A549 (cell line): ENCODE measurements at places on chromosomes 2 and 18.
A peak's percentile ranks its signal among the peaks of the same experiment; 100 is the strongest.

DNA sequence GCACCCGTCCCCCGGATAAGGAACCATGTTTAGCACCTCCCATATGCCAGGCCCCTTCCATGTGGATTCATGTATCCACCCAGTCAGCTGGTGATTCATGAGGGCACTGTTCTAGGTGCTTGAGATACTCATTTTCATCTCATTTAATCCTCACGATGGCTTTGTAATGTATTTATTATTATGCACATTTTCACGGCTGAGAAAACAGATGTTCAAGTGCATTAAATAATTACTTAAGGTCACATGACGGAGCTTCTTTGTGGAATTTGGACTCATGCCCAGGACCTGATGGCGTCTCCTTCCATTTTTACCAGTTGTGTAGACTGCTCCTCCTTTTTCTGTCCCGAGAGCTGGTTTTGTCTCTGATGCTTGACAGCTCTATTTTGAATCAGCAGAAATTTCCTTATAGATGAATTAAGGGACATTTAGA, 72.2 kb upstream of the RBM44 start:
- no peak for DNase-seq

- peak; percentile 29 for DNase-seq
Observed at GRCh38 chr2:125745514-125745913, 910.4 kb upstream of the GYPC start.

GRCh38 chr2:85418132-85419008, at the start of gene SH2D6:
Gene SH2D6, plus strand, starts transcription at chr2:85418714. Its CDS starts 10,752 bp downstream, at chr2:85429466.
- peak; percentile 93 for DNase-seq

- no peak for DNase-seq
Observed at GRCh38 chr2:11131166-11131920, 23.9 kb upstream of the SLC66A3 start.

GRCh38 chr2:32714521-32714920, 86.7 kb downstream of the TTC27 start:
- no peak for DNase-seq

- DNase-seq: no peak
Observed at GRCh38 chr2:73243884-73244570, 9.9 kb downstream of the CCT7 start.
